Stromal cell of bone marrow (primary cell): ENCODE measurements at places on chromosomes 2 and 18.
A peak's percentile ranks its signal among the peaks of the same experiment; 100 is the strongest.

DNA sequence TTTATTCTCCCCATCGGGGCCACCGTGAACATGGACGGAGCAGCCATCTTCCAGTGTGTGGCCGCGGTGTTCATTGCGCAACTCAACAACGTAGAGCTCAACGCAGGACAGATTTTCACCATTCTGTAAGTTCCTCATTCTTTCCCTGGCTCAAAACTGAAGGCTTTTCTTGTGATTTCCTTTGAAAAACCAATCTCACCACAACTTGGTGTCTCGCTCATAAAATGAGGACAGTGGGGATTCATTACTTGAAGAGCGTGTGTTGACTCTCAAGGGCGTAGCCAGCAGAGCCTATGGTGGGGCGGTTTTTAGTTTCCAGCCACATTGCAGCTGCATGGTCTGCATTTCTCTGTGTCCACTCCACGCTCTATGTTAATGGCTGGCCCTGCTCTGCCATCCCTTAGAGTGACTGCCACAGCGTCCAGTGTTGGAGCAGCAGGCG lies 29.0 kb downstream of the SLC1A4 start:
- no peak for DNase-seq

DNA sequence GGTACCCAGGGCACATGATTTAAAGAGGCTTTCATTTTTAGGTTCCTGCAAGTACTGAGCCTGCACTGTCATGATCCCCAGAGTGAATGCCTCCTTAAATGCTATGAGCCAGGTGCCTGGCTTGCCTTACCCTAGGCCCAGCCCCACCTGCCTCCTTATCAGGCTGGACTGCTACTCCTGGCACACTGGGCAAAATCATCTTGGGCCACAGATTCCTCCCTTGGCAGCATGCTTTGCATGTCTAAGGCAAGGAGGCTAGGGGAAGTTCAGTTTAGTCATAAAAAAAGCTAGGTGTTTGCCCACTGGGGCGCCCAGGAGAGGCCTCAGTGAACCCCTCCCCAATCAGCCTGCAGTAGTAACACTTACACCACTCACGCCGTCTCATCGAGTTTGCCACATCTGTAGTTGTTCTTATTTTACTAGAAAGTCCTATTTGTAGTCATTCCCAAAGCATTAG lies 45.1 kb downstream of the LBH start:
- no peak for DNase-seq

- DNase-seq: no peak
Observed at GRCh38 chr2:122863532-122863931, 1108.1 kb downstream of the TSN start.

DNA sequence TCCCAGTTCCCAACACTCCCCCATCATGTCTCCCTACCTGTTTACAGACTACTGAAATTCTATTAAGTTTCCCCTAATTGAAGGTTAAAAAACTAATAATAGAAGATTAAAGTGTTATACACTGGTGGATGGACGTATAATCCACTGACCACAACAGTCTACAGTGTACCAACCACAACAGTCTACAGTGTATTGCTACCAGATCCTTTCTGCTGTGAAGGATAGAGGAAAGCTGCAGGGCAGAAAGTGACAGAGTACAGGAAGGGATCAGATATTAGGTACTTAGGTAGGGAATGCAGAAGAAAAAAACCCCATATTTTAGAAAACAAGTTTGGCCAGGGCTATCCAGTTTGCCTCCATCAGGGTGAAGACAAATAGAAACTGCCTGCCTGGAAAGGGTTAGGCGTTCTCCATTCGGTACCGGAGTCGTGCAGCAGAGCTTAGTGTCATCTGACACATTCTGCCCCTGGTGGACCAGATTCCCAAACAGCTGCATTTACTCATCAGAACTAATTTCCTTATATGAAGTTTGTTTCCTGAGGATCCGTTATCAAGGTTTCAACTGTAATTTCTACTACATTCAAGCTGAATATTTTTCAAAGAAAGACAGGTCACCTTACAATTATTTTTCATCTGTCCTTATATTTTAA lies 49.9 kb downstream of the KLF7 start:
- peak; percentile 44 for DNase-seq

DNA sequence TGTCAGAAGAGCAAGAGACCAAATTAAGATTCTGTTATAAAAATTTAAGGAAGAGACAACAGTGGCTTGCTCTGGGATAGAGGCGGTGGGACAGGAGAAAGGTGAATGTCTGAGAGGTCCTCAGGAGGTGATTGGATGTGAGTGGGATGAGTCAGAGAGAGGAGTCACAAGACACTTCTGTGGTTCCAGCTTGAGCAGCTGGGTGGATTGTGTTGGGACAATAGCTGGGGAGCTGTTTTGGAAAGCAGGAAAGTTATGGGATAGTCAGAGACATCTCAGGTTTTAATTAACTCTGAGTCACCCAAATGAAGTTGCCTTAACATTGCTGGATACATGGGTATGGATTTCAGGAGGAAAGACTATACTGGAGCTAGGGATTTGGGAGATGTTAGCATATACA lies 218.0 kb upstream of the TRIB2 start:
- peak; percentile 56 for DNase-seq

DNA sequence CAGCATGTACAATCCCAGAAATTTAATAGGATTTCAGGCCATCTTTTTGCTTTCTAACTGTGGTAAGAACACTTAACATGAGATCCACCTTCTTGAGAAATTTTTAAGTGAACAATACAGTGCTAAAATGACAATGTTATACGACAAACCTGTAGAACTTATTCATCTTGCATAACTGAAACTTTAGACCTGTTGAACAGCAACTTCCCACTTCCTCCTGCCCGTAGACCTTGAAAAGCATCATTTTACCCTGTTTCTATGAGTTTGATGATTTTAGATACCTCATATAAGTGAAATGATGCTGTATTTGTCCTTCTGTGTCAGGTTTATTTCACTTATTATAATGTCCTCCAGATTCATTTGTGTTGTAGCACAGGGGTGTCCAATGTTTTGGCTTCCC lies 128.2 kb downstream of the CD226 start:
- DNase-seq: no peak

GRCh38 chr2:20612925-20613916 lies 37.7 kb downstream of the HS1BP3 start:
- DNase-seq: no peak

DNA sequence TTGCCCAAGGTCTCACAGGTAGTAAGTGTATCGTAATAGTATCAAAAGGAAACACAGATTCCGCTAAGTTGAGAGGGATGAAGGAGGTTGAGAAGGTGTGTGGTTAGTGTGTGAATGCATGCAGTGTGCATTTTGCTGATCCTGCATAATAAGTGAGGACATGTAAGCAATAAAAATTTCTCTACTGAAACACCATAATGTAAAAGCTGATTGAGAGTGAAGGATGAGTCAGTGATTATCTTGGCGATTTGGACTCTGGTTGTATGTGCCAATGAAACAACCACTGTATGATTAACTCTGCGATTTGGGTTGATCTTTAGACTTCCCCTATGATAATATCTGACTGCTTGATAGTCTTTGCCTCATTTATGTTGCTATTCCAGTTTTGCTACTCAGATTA lies 16.7 kb upstream of the ADGRF3 start:
- peak; percentile 61 for DNase-seq

DNA sequence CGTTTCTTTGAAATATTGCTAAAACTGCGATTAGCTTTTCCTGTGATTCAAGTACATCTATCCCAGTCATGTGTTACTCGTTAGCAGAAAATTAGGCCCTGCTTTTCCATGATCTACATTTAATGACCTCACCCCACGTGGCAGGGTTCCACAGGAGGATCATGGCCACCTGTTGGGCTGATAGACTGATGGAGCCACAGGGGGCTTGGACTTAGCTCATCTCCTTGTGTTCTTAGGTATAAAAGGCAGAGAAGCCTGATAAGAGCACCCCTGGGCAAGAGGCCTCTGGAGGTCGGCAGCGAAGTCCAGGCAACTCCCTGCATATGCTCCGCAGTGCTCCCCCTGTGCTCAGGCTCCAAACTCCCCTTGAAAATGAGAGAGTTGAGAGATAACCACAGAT lies 12.9 kb downstream of the FZD7 start:
- DNase-seq: no peak

GRCh38 chr2:34104601-34105000 lies 505.5 kb upstream of the FAM98A start:
- no peak for DNase-seq

DNA sequence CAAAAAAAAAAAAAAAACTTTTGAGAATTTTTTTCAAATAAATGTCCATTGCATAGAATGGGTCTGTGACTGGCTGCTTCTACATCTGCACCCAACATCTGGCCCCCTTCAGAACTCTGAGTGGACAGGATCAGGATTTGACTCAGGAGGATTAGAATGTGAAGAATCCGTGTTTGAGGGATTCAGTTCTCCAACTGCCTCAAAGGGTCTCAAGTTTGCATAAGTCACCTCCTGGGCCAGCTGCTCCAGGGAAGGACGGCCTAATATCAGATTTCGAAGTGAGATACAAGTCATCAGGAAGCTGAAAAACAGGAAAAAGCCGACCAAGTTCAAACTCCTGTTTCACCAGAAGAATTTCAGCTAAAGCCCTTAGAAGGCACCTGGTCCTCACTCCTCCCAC lies 10.9 kb downstream of the MAT2A start:
- peak; percentile 42 for DNase-seq

GRCh38 chr2:217465100-217465499 lies 537.7 kb downstream of the TNS1 start:
- peak; percentile 61 for DNase-seq

GRCh38 chr2:95275151-95275515 lies 884 bp downstream of the PROM2 start:
- DNase-seq: no peak

DNA sequence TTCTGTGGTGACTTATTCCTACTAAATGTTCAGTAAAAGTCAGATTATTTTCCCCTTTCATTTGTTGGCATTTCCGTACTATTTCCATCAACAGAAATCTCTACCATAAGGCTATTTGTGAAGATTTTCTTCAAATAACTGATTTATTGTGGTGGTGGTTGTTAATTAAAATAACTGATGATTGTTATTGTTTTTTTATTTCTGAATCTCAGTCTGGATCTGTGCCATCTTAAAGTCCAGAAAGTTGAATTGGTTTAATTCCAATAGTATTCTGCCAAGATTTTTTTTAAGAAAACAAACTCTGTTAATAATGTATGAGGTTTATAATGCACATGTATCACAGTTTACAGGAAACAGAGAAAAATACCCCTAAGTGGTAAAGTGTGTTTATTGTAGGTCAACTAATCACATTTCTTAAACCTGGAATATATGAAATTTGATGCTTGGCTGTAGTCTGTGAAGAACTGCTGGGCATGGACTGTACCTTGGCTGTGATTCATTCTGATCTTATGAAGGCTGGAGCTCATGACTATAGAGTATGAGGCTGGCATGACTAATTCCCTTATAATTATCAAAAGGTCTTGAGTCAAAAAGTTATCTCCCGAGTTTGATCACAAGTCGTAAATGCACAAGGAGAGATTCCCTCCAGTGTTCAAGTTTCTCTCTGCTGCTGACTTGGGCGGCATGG lies 134.2 kb upstream of the RND3 start:
- DNase-seq: peak; percentile 77

DNA sequence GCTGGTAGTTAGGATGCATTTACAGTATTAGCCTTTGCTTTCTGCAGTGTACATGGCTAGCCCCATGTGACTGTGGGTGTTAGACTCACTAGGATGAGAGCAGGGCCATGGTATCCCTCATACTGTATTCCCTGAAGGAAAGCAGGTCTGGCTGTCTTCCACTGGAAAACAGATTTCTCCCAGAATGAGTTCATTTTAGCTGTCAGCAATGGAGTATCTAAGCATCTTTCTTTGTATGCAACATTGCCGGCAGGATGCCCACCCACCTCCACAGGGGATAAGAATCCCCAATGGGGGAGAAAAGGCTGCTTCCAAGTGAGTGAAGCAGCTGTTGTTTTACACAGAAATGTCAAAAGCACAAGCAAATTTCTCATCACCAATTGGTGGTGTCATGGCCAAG lies 142.7 kb upstream of the KLHL14 start:
- DNase-seq: no peak

DNA sequence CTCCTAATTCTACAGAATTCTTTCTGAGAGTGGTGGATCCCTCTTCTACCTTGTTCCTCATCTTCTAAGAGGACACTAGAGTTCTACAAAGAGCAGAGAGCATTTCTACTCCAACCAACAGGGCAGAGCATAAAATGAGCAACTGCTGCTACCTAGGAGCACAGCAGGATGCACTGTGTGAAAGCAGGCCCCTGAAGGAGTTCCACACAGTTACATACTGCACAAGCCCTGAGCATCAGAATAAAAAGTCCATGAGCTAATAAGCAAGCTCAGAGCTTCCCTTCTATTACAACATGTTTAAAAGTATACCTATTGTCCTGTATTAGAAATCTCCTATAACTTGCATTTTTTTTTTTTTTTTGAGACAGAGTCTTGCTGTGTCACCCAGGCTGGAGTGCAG lies 8.4 kb downstream of the FHL2 start:
- DNase-seq: no peak

GRCh38 chr18:8081872-8082553 lies 514.9 kb downstream of the PTPRM start:
- DNase-seq: no peak

- DNase-seq: no peak
Observed at GRCh38 chr18:9707381-9708056, 582 bp upstream of the RAB31 start.

- DNase-seq: no peak
Observed at GRCh38 chr2:155266583-155266982, 568.1 kb downstream of the KCNJ3 start.

- DNase-seq: peak; percentile 49
Observed at GRCh38 chr2:156343940-156344301, 11.4 kb upstream of the NR4A2 start.

DNA sequence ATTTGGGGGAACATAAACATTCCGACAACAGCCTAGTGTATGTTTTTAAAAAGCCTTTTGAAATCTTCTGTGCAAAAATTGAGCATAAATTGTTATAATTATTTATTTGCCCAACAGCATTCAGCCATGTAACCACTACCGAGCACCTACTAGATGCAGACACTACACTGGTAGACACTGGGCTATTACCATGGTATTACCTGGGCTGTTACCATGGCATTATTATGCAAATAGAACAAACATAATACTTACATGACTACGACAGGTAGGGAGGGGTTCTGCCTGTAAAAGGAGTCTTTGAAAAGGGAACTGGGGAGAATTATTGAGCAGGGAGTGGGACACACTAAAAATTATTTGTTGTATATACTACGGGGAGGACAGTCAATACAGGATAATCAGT lies 116.4 kb downstream of the MREG start:
- no peak for DNase-seq

- no peak for DNase-seq
Observed at GRCh38 chr18:79123948-79124347, 54.8 kb downstream of the ATP9B start.

DNA sequence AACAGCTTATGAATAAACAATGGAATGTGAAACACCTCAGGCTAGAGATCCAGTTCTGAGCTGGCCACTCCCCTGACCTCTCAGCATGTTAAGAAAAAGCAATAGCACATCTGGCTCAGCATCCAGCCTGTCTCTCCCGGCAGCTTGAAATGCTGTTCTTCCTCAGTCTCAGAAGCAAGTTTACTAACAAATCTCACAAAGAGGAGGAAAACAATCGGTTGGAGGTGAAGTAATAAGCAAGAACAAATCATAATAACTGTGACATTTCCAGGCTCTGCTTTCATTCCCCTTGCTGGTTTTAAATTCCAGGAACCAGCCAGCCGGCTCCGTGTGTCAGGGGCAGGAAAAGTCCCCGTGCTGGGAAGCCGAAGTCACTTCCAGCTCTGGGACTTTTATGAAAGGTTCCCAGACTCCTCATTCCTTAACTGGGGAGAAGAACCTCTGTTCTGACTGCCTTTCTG lies 133.9 kb upstream of the ARL4C start:
- DNase-seq: no peak
